Smooth muscle cell of trachea (primary cell): ENCODE measurements at places on chromosomes 11 and 22. TPM values are rescaled to one million over a fixed set of nuclear protein-coding genes. Genes with fewer than 3 reads are reported as not detected.

Gene SYCE3
- not detected in 2 replicates for total RNA-seq

Gene MRGPRX3
- total RNA-seq: not detected in 2 replicates

Gene LIN7C
- 32.7 and 44.5 TPM in 2 replicates for total RNA-seq

Gene CNIH2
- total RNA-seq: 0.15 and 0.17 TPM in 2 replicates

Gene UPB1
- total RNA-seq: not detected in 2 replicates

Gene THY1
- total RNA-seq: 52.1 and 286 TPM in 2 replicates

Gene RTCB
- total RNA-seq: 102 and 128 TPM in 2 replicates

Gene CASP5
- total RNA-seq: not detected in 2 replicates

Gene GRM5
- not detected in 2 replicates for total RNA-seq

Gene MCHR1
- total RNA-seq: 0.15 and 1.5 TPM in 2 replicates

Gene LRP4
- total RNA-seq: 0.99 and 1.0 TPM in 2 replicates
